ENCODE measurements at places on chromosomes 11 and 22.

GRCh38 chr11:2892967-2893528, 7.5 kb upstream of the CDKN1C start:
- no peak for DNase-seq

- no peak for DNase-seq
Measured at GRCh38 chr11:130849215-130849568, 67.1 kb downstream of the SNX19 start.

GRCh38 chr22:23801238-23801821, 14.6 kb downstream of the SMARCB1 start:
- DNase-seq: no peak

DNA sequence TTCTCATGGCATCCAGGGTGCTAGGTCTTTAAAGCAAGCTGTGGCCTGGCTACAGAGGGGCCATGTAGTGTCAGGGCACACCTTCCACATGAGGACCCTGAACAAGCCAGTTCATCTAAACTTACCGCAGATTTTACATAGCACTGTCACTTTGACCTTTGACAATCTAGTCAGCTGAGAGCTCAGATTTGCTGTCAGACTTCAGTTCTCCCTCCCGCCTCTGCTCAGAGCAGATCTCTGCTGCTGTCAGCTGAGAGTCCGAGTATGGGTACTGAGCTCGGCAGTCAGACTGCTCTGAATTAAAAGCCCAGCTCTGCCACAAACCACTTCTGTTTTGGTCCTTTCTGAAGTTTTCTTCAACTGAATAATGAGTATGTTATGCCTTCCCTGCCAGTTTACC, 507.1 kb downstream of the SOX6 start:
- DNase-seq: no peak

DNA sequence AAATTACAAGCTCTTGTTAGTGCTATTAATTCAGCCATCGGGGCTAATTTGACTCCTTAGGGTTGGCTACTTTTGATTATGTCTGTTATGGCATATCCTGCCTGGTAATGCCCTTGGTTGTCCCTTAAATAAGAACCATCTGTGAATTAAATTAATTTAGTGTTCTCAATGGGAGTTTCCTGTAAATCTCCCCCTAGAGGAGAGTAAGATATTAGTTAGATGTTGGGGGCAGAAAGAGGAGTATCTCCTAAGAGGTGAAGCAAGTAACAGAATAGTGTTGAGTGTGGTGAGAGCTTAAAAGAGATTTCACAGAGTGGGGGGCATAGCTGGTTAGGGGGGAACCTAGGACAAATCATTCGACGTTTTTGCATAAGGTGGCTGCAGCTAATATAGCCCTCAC, 1126.9 kb downstream of the JRKL start:
- no peak for DNase-seq

GRCh38 chr11:44955015-44955738, 4.5 kb upstream of the TP53I11 start:
- no peak for DNase-seq

Data from GM19239 (cell line).